Hepatocyte (in vitro differentiated cells): ENCODE measurements at places on chromosomes 6 and 20. TPM values are rescaled to one million over a fixed set of nuclear protein-coding genes. Genes with fewer than 3 reads are reported as not detected.
A peak's percentile ranks its signal among the peaks of the same experiment; 100 is the strongest.

- peak; percentile 17 for DNase-seq
Observed at GRCh38 chr20:53444401-53445149, 149.1 kb downstream of the ZNF217 start.

DNA sequence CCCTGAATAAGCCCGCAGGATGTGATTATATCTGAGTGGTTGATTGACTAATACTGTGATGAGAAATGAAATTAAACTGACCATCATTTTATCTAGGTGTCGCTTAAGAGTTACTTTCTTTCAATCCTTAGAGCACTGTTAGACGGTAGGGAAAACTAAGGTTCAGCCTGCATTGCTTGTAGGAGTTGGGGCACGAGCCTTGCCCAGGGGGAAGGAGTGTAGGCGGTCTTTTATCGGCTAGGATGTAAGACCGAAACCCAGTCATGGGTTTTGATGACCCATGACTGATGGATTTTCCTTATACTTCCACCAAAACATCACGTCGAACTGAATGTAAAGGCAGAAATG, 392 bp upstream of the TASP1 start:
- no peak for DNase-seq

GRCh38 chr6:18308070-18308735, 43.9 kb upstream of the DEK start:
- no peak for DNase-seq

Gene ARMC2
- 1.8 and 2.8 TPM in 2 replicates for total RNA-seq

Gene GPR6
- total RNA-seq: not detected in 2 replicates
